ENCODE measurements at places on chromosomes 7 and 10. TPM values are rescaled to one million over a fixed set of nuclear protein-coding genes. Genes with fewer than 3 reads are reported as not detected.

Gene VSTM2A
- 0.11 TPM for polyA plus RNA-seq

Gene SLC26A5
- polyA plus RNA-seq, result 0.07 TPM

Gene FOXP2
- 0.14 TPM for polyA plus RNA-seq

Gene LLCFC1
- polyA plus RNA-seq, result not detected

Gene SAMD9
- polyA plus RNA-seq, result 13.9 TPM

Gene FKBP6
- polyA plus RNA-seq, result 0.50 TPM

Gene COBL
- 2.0 TPM for polyA plus RNA-seq

All from thymus (tissue), 14 donors.